ENCODE measurements at places on chromosomes 1 and 21.

- DNase-seq: no peak
These were observed 1.2 kb downstream of the NEGR1 start for GRCh38 chr1:72281144-72281543.

DNA sequence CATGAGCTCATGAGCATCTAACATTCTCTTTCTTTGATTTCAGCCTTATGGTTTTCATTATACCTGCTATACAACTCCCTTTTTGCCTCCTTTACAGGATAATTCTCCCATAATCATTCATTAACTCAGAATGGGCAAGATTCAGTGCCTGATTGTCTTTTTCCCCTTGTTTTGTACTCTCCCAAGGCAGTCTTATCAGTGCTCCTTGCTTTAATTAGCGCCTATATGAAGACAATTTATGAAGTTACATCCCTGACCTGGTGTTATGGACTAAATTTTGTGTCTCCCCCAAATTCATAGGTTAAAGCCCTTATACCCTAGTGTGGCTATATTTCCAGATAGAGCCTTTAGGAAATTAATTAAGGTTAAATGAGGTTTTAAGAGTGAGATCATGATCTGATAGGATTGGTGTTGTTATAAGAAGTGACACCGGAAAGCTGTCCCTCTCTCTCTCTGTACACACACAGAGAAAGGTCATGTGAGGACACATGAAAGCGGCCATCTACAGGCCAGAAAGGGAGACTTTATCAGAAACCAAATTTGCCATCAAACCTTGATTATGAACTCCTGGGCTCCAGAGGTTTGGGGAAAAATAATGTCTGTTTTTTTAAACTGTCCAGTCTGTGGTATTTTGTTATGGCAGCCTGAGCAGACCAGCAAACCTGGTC is 185.8 kb upstream of the CHODL start:
- DNase-seq: no peak

- no peak for DNase-seq
These were observed 149.8 kb upstream of the ETV3 start for GRCh38 chr1:157288006-157288405.

DNA sequence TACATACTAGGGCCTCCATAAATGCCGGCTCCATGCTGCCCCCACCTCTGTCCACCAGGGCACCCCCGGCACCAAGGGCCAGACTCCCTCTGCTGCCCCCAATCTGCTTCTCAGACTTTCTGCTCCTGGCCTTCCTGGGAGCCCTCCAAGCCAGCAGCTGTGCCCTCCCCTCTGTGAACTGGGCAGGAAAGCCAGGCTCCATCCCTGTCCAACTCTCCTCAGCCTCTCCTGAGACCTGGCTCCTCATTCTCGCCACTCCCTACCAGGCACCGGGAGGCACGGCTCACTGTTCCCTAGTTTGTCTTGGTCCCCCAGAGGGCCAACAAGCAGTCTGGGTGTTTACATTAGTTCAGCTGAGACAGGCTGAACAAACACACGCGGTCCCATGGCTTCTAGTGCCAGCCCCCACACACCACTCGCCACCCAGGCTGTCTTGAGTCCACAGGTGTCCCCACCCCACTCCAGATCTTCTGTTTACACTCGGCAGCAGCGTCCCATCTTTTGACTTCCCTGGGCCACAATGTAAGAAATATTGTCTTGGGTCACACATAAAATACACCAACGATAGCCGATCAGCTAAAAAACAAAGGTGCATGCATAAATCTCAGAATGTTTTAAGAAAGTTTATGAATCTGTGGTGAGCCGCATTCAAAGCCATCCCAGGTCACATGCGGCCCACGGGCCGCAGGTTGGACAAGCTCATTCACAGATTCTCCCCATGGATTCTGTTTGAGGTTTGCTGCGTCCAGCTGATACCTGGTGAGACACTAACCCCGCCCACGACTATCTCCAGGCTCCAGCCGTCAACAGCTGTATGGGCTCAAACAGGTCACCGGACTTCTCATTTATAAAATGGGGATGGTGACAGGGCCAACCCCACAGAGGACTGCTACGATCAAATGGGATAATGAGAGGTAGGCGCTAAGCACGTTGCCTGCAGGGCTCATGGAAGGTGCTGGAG is 29.5 kb upstream of the ECE1 start:
- DNase-seq: no peak

DNA sequence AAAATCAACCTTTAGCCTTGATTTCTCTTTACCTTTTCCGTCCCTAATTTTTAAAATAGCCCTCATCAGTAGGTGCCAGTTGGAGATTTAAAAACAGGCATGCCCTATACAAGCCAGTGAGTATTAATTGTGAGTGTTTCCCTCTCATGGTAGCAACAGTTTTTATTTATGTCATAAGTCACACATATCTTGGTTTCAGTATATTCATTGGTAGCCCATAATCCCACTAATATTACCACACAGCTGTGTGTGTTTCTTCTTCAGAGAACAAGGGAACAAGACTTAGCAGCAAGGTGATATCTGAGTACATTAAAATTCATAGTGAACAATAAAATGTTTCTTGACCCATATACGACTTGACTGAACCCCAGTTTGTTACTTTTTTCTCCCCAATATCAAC is 68.6 kb upstream of the HSPA13 start:
- no peak for DNase-seq

DNA sequence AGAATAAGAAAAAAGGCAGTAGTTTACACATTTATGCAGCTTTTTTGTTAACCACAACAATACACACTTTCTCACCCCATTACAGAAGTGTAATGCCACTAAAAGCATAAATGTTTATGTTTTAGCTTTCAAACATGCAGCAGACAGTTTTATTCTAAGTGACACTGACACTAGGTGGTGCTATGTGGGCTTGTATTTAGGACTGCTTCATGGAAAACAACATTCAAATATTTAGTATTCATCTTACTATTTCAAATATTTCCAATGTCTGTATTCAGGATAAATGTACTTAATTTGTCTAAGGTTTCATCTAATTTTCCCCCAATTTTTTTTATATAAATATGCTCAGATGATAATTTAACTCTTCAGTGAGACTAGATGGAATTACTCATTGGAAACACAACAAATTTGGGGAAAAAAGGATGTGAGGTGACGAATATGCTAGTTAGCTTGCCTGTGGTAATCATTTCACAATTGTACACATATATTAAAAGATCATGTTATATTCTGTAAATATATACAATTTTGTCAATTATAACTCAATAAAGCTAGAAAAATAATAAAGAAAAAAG is 71.4 kb downstream of the USP1 start:
- peak; percentile 50 for DNase-seq

DNA sequence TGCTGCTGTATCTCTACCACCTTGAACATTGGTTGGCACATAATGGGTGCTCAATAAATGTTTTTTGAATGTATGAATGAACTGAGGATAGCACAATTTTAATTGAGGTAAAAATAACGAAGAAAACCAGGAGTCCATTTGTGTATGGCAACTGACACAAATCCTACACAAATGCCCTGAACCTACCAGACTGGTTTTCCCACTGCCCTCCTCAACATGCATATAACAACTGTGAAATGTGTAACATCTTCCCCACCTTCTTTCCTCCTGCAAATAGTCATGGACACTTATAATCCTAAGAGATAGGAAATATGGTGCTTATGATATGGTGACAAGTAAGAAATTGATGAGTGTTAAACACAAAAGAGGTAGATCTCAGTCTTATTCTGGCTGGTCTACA is 9.9 kb upstream of the LMO4 start:
- DNase-seq: no peak

DNA sequence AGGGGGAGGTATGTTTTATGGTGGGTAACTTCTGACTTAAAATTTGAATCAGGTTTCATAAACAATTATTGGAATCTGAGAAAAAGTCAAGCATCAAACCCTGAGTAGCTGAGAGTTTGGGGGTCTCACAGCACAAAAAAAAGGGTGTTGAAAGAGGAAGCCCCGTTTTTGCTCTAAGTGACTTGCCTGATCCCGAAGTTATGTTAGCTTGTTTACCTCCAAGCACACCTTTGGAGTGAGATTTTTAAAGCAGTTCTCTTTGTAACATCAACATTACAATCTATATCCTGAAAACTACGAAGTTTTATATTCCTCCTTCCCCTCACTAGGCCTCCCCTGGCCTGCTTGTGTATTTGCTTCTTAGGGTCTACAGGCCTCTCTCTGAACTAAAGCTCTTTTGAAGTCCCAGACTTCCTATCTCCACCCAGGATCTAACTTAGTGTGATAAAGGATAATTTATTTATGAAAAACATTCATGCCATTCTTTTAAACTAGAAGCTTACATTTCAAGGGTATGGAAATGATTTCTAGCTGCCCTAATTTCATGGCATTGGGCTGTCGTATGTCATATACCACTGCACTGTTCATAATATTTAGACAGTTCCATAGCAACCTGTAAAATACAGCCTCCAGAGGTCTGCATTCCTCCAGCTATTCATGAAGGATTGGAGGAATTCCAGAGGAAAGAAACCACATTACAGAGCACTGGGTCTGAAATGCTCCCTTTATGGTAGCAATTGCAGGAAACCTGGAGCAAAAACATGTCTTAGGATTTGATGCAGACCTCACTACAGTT is 36.1 kb upstream of the RGS1 start:
- DNase-seq: peak; percentile 78

- no peak for DNase-seq
These were observed 61.5 kb upstream of the F3 start for GRCh38 chr1:94602802-94603625.

GRCh38 chr1:237901299-237901934 is 10.7 kb upstream of the ZP4 start:
- DNase-seq: no peak

GRCh38 chr21:41010101-41010435 is 157.9 kb upstream of the BACE2 start:
- no peak for DNase-seq

DNA sequence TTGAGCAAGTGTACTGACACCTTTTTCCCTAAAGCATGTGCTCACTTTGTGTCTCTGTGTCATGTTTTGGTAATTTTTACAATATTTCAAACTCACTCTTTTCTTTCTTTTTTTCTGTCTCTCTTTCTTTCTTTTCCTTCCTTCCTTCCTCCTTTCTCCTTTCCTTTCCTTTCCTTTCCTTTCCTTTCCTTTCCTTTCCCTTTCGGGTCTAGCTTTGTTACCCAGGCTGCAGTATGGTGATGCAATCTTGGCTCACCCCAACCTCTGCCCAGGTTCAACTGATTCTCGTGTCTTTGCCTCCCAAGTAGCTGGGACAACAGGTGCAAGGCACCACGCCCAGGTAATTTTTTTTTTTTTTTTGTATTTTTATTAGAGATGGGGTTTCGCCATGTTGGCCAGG is 60.4 kb upstream of the TINAGL1 start:
- DNase-seq: no peak

DNA sequence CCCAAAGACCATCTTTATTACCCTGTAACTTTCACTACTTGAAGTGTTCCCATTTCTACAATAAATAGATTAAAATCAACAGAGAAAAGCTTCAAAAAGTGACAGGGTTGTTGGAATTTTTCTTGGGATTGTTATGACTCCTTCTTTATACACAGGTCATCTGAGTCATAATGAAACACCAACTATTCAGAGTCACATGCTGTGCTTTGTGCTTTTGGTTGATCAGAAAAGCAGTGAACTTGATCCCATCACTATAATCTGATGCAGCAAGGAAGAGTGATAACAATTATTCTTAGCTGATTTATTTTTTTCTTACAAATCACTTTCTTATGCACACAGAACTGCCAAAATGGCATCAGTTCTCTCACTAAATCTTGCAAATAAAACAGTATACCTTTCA is 422.9 kb downstream of the PTBP2 start:
- DNase-seq: peak; percentile 13

- DNase-seq: no peak
These were observed 315.5 kb downstream of the GPATCH2 start for GRCh38 chr1:217315346-217315745.

DNA sequence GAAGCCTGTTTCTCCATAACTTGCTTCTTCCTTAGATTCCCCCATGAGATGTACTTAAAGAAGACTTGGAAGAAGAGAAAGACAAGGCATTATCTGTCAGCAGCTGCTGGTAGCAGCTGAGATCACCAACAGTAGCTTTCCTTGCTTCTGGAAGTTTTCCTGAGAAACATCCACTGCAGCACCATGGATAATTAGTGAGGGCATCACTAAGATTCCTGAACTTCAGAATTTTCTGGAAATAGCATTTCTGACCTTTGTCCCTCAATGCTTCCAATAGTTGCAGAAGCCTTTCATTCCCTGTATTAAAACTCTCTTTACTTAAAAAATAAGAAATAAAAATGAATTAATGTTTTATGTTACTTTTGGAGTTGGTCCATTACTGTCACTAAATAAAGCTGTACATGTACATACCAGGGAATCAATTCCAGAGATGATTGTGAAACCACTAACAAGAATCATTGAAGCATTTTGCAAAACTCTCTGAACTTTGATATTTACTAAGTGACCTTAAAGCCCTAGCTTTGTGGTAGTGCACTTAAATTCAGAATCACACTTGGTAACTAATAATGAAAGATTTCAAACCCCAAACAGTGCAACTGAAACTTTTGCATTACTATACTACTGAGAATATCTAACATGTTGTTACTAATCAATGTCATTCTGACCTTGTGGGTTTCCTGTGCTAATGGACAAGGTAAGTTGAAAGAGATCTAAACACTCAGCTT is at the start of gene CFHR4:
Gene CFHR4, plus strand, starts transcription at position 538 of the 725 bp plus-strand sequence. Its CDS starts 99 bp downstream, at position 637.
- no peak for DNase-seq

DNA sequence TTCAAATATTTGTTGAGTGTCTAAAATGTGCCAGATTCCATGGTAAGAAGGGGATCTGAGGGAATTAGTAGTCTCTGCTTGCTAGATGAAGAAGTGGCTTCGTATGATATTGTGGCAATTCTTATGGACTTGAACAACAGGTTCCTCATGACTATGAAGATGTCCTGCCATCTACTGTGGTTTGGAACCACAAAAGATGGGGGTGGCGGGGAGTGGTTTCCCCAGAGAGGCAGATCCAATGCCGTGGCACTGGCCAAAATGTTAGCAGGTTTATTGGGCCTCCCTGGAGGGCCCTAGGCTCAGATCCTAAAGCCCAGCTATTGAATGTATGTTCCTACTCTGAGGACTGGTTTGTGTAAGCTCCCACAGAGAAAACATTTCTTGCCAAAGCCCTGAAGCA is 120.8 kb downstream of the RGS2 start:
- no peak for DNase-seq

GRCh38 chr1:226602186-226603021 is 53.8 kb downstream of the STUM start:
- DNase-seq: peak; percentile 93

- no peak for DNase-seq
These were observed 72.2 kb upstream of the CDC42BPA start for GRCh38 chr1:227390525-227390924.

- peak; percentile 27 for DNase-seq
These were observed 2.3 kb downstream of the LYPLA2 start for GRCh38 chr1:23793018-23793781.

DNA sequence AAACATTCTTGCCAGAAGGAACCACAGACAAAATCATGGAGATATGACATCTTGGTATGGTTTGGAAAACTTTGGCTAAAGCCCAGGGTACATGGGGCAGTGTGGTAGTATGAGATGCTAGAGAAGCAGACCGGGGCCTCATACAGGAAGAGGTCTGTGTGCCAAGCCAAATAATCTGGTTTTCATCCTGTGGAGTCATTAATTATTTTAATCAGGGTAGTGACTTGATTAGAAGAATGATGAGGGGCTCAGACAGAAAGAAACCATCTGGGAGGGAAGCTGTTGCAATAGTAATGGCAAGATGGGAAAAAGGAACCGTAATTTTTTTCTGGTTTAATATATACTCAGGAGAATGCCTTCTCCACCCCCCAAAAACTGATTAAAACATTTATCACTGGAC is 318.0 kb downstream of the BRINP2 start:
- DNase-seq: no peak

Measured in GM03348 (cell line).